ENCODE measurements at places on chromosomes 4 and X.
A peak's percentile ranks its signal among the peaks of the same experiment; 100 is the strongest.

- no peak for DNase-seq
These were observed 103.4 kb upstream of the GRXCR1 start for GRCh38 chr4:42789041-42789567.

DNA sequence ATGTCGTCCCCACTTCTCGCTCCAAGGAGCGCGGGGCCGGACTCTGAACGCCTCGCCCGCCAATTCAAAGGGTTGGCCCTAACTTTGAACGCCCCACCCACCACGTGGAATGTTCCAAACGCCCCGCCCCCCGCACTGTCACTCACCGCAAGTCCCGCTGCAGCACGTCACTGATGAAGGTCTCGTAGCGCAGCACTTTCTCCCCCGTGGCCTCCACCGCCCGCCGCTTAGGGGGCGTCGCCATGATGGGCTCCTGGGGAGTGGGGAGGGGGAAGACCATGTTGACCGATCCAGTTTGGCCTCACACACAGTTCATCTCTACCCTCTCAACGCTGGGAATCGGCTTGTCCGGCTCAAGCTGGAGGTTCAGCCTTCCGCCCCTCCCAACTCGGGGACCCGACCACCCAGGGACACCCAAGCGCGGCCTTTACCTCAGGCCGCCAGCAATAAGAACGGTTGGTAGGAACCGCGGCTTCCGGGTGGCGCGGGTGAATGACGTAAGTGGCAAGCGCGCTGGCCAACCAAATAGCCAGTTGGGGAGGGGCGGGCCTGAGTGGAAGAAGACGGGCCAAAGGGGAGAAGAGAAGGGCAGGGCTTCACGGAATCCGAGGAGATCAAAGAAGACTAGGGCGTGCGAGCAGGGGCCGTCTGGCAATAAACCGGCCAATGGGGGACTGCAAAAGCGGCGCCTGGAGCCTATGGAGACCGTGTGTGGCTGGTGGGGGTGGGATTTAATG is at the start of gene UXT:
Gene UXT (minus strand): TSS at position 497 of the 737 bp plus-strand sequence. CDS start 253 bp downstream, at position 244.
- DNase-seq = peak; percentile 92

DNA sequence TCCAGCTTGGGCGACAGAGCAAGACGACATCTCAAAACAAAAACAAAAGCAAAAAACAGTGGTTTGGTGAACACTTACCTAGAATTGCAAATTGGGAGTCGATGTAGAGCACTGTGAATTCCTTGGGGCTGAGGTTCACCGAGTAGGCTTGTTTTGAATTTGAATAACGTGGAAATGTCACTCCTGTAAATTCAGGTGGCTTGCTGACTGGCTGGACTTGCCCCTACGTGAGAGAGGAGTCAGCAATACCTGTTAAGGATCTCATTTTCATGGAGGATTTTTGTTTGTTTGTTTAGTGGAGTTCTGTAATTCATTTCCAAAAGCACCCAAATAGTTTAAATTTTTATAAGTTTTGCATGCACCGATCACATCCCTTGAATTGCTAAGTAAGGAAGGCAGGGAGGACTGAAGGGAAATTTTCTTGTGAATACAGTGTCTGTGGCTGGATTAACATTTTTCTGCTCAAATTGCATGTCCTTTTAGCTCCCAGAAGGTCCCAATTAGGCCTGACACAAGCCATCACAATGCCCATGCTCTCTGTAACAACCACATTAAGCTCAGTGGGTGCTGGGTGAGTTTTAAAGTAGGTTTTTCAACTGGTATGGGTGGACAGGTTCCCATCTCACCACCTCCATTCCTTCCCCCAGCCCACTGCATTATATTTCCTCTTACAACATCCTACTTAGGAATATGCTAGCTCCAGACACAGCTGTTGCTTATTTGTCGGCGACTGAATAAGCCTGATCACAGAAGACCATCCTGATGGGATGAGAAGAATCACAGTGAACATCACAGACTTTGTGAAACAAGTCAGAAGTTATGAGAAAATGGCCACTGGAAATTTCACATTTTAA is 58.5 kb upstream of the TTC29 start:
- no peak for DNase-seq

GRCh38 chrX:77433001-77433400 is 14.2 kb upstream of the FGF16 start:
- DNase-seq = no peak

DNA sequence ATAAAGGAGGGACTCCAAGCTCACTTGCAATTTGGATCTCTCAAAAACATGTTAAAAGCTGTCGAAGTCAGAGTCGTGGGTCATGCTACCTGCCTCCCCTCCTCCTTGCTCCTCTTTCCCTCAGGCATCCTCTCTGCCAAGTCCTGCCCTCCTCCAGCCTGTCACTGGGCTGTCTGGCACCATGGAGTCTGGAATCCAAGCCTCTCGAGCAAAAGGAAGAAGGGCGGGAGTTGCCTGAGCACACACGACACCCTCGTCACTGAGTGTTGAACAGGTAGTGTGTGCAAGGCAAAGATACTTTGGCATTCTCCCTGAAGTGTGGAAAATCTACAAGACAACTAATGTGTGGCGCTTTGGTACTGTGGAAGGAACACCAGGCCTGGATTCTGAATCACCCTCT is 62.2 kb downstream of the HAUS3 start:
- DNase-seq = no peak

DNA sequence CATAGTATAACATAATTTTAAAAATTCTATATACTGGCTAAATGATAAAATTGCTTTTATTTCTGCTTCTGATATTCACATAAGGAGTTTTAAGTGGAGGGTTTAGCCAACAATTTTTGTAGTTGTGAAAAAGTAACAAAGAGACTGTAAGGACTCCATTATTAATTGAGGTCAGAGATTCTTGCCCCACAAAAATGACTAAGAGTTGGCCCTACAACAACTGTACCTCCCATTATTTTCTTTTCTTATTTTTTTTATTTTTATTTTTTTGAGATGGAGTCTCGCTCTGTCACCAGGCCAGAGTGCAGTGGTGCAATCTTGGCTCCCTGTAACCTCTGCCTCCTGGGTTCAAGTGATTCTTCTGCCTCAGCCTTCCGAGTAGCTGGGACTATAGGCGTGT is 9.4 kb upstream of the ADH1B start:
- DNase-seq = no peak

DNA sequence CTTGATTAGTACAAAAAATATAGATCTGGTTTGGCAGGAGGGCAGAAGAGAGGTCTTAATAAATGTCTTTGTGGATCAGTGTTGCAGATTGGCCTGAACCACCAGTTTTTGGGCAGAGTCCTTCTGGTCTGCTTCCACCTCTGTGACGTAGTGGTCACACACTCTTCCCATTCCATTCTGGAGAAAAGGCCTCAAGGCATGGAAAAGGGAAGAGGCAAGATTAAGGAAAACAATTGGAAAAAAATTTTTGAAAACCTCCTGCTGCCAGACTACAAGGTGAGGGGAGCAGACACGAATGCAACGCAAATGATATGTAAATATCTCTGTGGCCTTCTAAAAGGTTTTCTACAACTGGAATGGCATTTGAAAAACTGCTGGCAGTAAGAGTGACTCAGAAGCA is 24.3 kb upstream of the FAM47C start:
- DNase-seq = no peak

DNA sequence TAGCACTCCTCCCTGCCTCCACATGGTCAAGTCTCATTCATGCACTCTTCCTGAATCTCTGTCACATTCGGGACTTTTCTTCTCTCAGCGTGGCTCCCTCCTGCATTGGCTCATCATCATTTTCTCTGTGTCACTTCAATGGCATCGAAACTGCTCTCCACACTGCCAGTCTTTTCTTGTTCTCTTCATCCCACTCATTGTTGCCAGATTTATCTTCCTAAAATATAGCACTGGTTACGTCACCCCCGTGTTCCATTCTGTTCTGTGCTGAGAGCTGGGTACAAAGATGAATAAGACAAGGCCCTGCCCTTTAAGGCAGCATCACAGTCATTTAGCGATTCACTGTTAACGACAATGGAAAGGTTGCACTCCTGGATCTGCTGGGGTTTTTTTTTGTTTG is 174.4 kb upstream of the TBC1D9 start:
- DNase-seq = no peak

GRCh38 chr4:76354517-76355473 is 48.3 kb downstream of the STBD1 start:
- DNase-seq = peak; percentile 23

GRCh38 chr4:23134331-23134730 is 441.6 kb downstream of the GBA3 start:
- no peak for DNase-seq

DNA sequence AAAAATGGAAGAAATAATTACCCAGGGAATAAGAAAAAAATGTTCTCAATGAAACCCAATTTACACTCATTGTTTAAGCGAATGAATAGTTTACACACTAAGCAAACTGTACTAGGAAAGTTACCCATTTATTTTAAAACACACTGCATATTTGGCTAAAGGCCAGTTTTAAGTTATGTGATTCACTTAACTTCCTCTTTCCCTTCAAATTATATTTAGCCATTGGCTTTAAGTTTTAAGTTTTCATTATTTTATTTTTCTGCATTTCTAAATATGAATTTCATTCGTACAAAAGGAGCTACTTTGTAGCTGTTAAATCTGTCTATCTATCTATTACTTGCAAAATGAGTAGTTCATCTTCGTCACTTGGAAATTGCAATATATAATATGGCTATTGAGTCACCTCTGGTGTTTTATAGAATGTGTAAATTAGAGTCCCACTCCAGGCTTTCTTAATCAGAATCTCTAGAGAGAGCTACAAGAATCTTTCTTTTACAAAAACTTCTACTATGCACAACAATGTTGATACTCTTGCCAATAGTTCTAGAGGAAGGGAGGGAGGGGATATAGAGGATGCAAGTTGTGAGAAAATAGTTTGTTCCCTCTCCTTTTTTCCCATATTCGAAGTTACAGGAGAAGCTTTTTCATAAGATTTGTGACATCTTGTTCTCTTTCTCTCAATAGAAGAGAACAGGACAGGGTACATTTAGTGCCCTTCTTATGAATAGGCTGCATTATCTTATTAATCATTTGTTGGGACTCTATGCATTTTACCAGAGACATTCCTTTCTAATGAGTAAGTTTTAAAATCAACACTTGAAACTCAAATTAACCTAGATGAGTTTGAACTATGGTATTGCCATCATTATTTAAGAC is 41.8 kb downstream of the SULT1B1 start:
- DNase-seq = no peak

DNA sequence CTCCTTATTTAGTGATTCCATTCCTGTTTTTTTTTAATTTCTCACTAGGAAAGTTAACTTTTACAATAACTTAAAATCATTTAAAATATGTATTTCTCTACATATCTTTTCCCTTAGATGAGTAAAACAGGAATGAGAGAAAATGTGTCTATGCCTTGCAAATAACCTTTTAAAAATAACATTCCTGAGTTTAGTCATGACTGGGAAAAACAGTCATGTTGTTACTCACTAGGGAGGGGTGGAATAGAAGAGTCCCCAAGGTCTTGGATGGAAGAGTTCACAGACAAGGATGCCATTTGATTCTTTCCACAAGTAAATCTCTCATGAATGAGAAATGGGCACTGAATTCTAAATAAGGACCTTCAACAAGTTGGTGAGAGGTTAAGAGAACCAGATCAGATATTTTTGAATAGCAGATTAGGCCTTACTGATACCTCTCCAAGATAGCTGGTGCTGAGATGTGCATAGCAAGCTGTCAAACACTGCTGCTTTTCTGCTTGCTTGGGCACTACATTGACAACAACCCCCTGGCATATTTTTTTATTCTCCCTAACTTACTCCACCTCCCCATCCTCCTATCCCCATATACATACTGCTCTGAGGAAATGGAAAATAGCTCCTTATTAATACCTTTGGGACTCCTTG is 25.1 kb downstream of the UGDH start:
- DNase-seq = no peak

GRCh38 chrX:23737413-23737812 is 5.7 kb downstream of the ACOT9 start:
- DNase-seq = no peak

Data from CD4-positive, alpha-beta T cell treated with Interleukin-6 for 4 hours (primary cell).